ENCODE measurements at places on chromosomes 4 and X.

GRCh38 chr4:105923497-105924238, 28.4 kb downstream of the NPNT start:
- no peak for DNase-seq

GRCh38 chr4:59973492-59973891, 1226.6 kb upstream of the ADGRL3 start:
- DNase-seq = no peak

DNA sequence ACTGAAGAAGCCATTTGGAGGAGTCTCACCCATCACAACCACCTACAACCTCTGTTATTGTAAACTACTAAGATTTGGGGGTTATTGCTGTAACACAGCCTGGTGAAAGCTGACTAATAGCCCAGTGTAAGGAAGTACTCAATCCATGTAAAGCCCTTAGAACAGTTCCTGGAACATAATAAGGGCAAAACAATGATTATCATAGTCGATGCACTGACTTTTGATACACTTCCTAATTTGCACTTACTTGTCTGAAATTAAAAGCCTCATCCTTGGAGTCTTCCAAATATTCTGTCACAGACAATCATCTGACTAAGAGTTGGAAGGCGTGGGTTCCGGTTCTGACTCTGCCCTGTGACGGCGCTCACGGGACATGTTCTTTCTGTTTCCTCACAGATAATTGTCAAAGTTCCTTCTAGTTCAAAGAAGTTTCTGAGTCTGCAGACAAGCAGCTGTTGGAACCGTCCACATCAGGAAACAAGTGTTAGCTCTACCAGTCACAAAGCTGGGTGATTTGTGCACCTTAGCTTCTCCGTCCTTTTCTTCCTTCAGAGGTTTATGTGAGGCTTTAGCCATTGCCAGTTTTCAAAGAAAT, 33.4 kb upstream of the RASGEF1B start:
- no peak for DNase-seq

DNA sequence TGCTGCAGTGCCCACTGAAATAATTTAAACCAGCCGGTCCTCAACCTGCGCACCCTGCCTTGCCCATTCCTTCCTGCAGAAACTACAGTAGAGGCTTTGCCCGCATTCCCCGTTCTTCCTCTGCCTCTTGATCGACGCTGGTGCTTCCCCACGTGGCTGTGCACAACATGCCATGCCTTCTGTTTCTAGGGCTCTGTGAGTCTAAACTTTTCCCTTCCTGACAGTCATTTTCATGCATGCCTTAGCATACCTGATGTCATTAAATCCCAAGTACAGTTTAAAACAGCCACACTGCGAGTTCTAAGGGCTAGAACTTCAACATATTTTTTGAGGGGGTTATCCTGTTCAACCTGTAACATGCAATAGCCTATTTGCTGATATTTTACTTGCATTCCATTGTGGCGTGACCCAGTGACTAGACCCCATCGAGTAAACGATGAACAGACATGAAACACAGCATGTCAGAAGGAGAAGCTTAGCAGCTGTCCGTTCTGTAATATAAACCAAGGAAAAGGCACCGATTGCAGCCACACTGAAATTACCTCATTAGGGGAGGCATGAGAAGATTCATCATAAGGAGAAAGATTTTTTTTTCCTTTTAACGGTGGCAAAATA, 232.5 kb downstream of the ARHGAP10 start:
- no peak for DNase-seq

- DNase-seq = no peak
Observed at GRCh38 chrX:13752646-13753045, 18.1 kb downstream of the OFD1 start.

DNA sequence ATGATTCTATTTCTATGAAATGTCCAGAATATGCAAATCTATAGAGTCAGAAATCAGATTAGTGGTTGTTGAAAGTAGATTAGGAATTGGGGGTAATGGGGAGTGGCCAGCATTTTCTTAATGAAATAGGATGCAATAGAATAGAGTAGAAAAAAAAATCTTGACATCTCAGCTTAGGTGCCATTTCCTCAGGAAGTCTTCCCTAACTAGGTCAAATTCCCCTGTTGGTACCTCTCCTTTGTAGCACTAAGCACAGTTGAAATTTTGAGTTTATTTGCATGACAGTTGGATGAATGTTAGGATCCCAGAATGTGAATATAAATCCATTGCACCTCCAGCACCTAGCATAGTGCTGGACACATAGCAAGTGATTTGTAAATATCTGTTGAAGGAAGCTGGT, 30.0 kb upstream of the PDK3 start:
- no peak for DNase-seq

- DNase-seq = peak; percentile 74
Observed at GRCh38 chrX:3026074-3026815, 15.0 kb upstream of the ARSF start.

DNA sequence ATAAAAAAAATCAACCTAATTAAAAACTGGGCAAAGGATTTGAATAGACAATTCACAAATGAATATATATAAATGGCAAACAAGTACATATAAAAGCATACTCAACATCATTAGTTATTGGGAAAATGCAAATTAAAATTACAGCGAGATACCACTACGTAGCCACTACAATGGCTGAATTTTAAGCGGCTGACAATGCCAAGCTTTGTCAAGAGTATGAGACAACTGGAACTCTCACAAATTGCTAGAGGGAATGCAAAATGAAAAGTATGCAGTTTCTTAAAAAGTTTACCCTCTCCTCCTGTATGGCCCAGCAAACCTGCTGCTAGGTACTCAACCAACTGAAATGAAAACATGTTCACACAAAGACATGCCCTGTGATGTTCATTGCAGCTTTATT, 34.8 kb downstream of the ZFP42 start:
- DNase-seq = no peak

GRCh38 chr4:79042079-79042674, 102.9 kb upstream of the PAQR3 start:
- no peak for DNase-seq

DNA sequence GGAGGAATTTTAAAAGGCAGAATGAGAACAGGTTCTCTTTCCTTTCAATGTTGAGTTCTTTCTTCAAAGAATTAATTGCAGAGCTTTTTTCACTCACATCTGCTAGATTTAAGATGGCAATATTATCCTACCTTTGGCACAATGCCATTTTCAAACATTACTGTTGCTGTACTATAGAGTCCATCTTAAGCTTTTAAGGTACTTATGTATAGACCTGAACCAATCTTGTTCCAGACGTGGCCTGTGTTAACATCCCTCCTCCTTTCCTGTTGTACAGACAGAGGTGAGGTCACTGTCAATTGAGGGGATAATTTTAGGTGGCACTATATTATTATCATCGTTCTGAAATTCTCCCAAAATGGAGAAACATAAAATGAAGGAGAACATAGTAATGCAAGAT, 53.0 kb upstream of the MYOZ2 start:
- no peak for DNase-seq

DNA sequence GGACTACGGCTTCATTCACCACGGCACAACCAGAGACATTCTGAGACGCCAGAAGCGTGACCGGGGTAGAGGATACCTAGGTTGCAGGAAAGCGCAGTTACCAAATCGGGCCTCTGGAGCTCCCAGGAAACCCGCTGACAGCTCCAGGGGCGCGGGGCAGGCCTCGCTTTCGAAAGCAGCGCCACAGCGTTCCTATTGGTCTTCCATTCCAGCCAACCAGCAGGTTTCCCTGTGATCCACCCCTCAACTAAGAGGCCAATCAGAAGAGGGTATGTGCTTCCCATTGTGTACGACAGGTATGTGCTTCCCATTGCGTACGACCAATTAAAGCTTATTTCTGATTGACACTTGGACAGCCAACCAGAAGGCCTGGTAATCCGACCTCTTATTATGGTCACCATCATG, 14.9 kb downstream of the SNX12 start:
- no peak for DNase-seq

GRCh38 chr4:142377342-142378091, 468.6 kb downstream of the INPP4B start:
- DNase-seq = no peak

- no peak for DNase-seq
Observed at GRCh38 chr4:153212736-153213135, 8.5 kb downstream of the TRIM2 start.
